Activated CD8-positive, alpha-beta T cell treated with anti-CD3 and anti-CD28 coated beads for 36 hours (primary cell): ENCODE measurements at places on chromosomes 1 and 21.
A peak's percentile ranks its signal among the peaks of the same experiment; 100 is the strongest.

DNA sequence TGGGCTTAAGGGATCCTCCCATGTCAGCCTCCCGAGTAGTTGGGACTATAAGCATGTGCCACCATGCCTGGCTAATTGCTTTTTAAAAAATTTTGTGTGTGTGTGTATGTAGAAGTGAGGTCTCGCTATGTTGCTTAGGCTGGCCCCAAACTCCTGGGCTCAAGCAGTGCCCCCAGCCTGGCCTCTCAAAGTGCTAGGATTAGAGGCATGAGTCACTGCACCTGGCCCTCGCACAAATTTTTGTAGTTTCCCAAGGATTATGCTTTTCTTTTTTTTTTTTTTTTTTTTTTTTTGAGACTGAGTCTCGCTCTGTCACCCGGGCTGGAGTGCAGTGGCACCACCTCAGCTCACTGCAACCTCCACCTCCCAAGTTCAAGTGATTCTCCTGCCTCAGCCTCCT, 144.4 kb upstream of the HNRNPU start:
- no peak for DNase-seq
- H3K4me3 ChIP-seq: no peak overlapping the region
- H3K36me3 ChIP-seq: no peaks in the 10 kb centered on the region
- H3K27ac ChIP-seq: no peak overlapping the region

DNA sequence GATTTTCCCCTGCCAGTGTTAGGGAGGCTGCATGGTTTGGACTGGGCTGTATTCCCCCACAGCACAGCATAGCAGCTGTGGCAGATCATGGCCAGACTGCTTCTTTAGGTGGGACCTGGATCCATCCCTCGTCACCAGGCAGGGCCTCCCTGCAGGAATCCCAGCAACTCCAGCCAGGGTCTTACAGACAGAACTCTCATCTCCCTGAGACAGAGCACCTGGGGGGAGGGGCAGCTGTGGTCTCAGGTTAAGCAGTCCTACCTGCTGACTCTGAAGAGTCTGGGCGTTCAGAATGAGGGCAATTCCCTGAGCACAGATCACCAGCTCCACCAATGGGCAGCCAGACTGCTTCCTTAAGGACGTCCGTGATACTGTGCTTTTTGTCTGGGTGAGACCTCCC, 47.9 kb upstream of the C1orf115 start:
- no peak for DNase-seq
- no peaks in the 10 kb centered on the region for H3K4me1 ChIP-seq
- H3K27ac ChIP-seq: no peak overlapping the region
- no peaks in the 10 kb centered on the region for H3K36me3 ChIP-seq
- H3K27me3 ChIP-seq: no peaks in the 10 kb centered on the region
- H3K4me3 ChIP-seq: no peak overlapping the region

- peaks cover 18% of the 10 kb centered on the region for H3K36me3 ChIP-seq
- H3K4me1 ChIP-seq: peaks cover 62% of the 10 kb centered on the region
- peak overlapping the region; percentile 76 for H3K4me3 ChIP-seq
- no peaks in the 10 kb centered on the region for H3K27me3 ChIP-seq
- no peak for DNase-seq
Measured at GRCh38 chr1:225880636-225881035, 1.5 kb downstream of the TMEM63A start.

- H3K36me3 ChIP-seq: no peaks in the 10 kb centered on the region
- no peak overlapping the region for H3K4me3 ChIP-seq
- H3K4me1 ChIP-seq: no peaks in the 10 kb centered on the region
Measured at GRCh38 chr1:3018576-3018975, 2.7 kb upstream of the ACTRT2 start.

GRCh38 chr1:76302711-76303339, 228.3 kb downstream of the ST6GALNAC3 start:
- no peaks in the 10 kb centered on the region for H3K36me3 ChIP-seq
- DNase-seq: no peak
- no peak overlapping the region for H3K27ac ChIP-seq

- H3K27ac ChIP-seq: peak overlapping the region; percentile 94
- peak overlapping the region; percentile 98 for H3K4me3 ChIP-seq
- DNase-seq: peak; percentile 89
- peaks cover 67% of the 10 kb centered on the region for H3K4me1 ChIP-seq
Measured at GRCh38 chr1:155976062-155976912, 2.1 kb downstream of the ARHGEF2 start.

DNA sequence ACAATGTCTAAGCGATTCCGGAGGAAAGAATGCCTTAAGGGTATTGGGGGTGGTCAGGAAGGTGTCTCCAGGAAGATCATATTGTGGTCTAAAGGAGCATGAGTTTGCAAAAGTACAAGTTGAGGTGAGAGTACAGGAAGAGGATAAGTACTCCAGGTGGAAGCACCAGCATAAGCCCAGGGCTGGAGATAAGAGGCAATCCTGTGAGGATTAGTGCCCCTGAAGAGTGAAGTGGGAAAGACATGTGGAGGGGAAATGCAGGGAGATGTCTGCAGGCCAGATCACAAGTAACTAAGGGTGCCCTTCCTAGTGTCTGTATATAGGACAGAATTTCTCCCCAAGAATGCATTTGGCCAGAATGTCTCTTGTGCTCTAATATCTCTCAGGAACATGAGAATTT, 188.3 kb upstream of the DPT start:
- peaks cover 2% of the 10 kb centered on the region for H3K27me3 ChIP-seq
- H3K4me3 ChIP-seq: no peak overlapping the region
- H3K4me1 ChIP-seq: no peaks in the 10 kb centered on the region
- no peaks in the 10 kb centered on the region for H3K36me3 ChIP-seq
- no peak overlapping the region for H3K27ac ChIP-seq
- no peak for DNase-seq

DNA sequence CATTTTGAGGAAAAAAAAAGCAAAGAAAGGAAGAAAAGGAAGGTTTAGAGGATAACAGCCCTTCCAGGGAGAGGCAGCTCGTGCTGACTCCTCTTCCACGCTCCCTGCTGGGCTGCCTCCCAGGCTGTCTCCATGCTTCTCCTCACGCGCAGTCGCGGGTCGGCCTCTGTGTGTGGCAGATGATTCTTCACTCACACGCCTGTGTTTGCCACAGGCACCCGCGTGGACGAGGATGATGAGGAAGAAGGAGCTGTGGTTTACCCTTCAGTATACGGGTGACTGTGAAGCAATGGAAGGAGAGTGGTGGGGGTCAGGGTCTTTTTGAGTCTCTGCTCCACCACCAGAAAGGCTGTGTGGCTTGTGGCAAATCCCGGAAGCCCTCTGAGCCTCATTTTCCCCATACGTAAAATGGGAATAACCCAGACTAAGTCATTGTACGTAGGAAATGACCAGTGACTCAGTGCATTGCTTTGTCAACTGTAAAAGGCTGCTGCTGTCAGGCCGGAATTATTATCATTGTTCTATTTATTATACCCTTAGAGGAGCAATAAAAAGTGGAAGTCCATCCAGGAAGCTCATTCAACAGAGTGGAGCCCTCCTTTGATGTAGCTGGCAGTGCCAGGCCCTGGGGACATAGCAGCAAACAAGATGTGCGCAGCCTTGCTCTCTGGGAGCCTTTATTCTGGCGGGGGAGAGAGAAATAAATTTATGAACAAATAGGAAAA, 11.9 kb upstream of the SH2D2A start:
- H3K4me3 ChIP-seq: no peak overlapping the region
- H3K27me3 ChIP-seq: peaks cover 8% of the 10 kb centered on the region
- no peak overlapping the region for H3K27ac ChIP-seq

DNA sequence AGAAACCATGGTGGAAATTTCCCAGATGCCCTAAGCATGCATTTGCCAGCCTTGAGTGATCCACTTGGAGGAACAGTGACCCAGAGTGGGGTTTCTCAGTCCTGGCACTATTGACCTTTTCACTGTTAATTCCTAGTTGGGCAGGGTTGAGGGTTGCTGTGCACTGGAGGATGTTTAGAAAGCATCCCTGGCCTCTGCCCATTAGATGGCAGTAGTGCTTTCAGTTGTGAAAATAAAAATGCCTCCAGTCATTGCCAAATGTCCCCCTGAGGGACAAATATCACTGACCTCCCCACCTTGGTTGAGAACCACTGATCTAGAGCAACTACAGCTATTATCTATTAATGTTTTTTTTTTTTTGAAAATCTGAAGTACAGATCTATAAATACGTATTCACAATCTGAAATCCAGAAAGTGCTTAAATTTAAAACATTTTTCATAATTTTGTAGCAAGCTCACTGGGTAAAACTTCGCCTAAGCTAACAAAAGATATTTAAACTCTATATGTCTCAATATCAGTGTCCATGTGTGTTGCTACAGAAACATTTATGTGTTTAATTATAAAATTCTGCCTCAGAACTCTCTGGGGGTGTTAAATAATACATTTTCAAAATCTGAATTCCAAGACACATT, 27.3 kb downstream of the F3 start:
- peaks cover 11% of the 10 kb centered on the region for H3K36me3 ChIP-seq
- peak; percentile 24 for DNase-seq
- H3K27ac ChIP-seq: no peak overlapping the region
- no peaks in the 10 kb centered on the region for H3K4me1 ChIP-seq
- H3K4me3 ChIP-seq: no peak overlapping the region
- no peaks in the 10 kb centered on the region for H3K27me3 ChIP-seq

DNA sequence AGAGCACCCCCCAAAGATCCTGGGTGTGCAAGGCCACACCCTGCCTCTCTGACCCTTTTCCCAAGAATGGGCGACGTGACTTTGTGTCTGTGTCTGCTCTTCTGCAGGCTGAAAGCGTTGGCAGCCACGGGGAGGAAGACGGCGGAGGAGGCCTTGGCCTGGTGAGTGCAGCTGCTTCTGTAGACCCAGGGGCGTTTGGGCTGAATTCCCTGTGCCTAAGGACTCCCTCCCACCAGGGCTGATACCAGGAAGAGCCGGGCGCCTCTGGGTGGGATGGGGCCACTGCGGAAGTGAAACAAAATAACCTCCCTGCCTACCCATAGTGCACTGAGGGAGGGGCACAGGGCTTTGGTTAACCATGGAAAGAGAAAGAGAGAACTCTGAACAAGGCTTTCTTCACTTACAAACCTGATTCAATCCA, 2.5 kb downstream of the UBASH3A start:
- H3K27ac ChIP-seq: peak overlapping the region; percentile 93
- H3K4me3 ChIP-seq: peak overlapping the region; percentile 96
- no peaks in the 10 kb centered on the region for H3K27me3 ChIP-seq

- no peak for DNase-seq
- H3K4me3 ChIP-seq: no peak overlapping the region
- H3K4me1 ChIP-seq: no peaks in the 10 kb centered on the region
- H3K27ac ChIP-seq: no peak overlapping the region
Measured at GRCh38 chr1:33501309-33501708, 28.9 kb downstream of the ZSCAN20 start.

- no peaks in the 10 kb centered on the region for H3K27me3 ChIP-seq
- H3K4me1 ChIP-seq: peaks cover 54% of the 10 kb centered on the region
- H3K36me3 ChIP-seq: peaks cover 54% of the 10 kb centered on the region
- no peak for DNase-seq
- H3K27ac ChIP-seq: peak overlapping the region; percentile 41
Measured at GRCh38 chr1:32182060-32182459, 2.6 kb downstream of the TXLNA start.

- no peak overlapping the region for H3K4me3 ChIP-seq
- peaks cover 4% of the 10 kb centered on the region for H3K36me3 ChIP-seq
- no peak for DNase-seq
- H3K4me1 ChIP-seq: peaks cover 41% of the 10 kb centered on the region
Measured at GRCh38 chr1:41844255-41844654, 74.5 kb downstream of the HIVEP3 start.

GRCh38 chr1:169487561-169487960, 1.8 kb upstream of the SLC19A2 start:
- H3K4me1 ChIP-seq: peaks cover 55% of the 10 kb centered on the region
- H3K27me3 ChIP-seq: no peaks in the 10 kb centered on the region
- H3K4me3 ChIP-seq: no peak overlapping the region
- H3K36me3 ChIP-seq: peaks cover 5% of the 10 kb centered on the region
- H3K27ac ChIP-seq: peak overlapping the region; percentile 14
- DNase-seq: no peak

DNA sequence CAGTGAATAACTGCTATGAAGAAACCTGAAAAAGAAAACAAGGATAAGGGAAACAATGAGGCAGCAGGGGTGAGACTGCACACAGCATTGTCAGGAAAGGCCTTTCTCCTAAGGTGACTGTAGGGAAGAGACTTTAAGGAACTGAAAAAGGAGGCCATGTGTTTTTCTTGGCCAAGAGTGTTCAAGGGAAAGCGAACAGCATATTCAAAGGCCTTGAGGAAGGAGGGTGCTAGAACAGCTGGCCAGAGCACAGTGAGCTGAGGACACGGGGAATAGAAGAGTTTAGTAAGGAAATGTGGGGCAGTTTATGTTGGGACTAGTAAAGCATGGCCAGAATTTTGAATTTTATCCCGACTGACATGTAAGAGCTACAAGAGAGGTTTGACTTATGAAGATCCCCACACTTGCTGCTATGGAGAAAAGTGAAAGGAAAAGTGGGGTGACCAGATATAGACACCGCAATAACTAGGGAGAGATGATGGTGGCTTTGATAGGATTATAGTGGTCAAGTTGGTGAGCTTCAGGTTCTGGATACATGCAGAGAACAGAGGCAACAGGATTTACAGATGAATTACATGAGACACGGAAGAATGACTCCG, 1.4 kb downstream of the RWDD2B start:
- peaks cover 35% of the 10 kb centered on the region for H3K4me1 ChIP-seq
- peak overlapping the region; percentile 85 for H3K27ac ChIP-seq
- H3K4me3 ChIP-seq: peak overlapping the region; percentile 83
- peaks cover 19% of the 10 kb centered on the region for H3K36me3 ChIP-seq
- no peaks in the 10 kb centered on the region for H3K27me3 ChIP-seq

DNA sequence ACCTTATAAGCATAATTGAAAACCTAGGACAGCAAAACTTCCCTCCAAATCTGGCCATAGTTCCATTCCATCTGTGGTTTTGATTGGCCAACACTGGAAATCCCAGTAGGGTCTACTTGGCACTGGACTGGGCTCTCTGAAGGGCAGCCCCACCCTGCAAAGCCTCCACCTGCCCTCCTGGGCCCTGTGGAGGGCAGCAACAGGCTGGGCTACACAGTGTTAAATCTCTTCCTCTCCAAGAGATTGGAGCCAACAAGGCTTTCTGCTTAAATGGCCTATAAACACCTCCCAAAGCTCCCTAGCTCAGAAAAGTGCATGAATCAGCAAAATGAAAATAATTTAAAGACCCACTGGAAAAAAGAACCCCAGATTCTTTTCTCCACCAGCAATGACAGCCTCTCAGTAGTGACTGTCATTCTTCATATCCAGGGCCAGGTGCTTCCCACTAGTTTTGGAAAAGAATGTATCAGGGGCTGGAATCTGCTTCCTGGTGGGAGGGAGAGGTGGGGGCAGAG, 58.5 kb downstream of the BEND5 start:
- peaks cover 5% of the 10 kb centered on the region for H3K4me1 ChIP-seq
- H3K27me3 ChIP-seq: no peaks in the 10 kb centered on the region
- no peaks in the 10 kb centered on the region for H3K36me3 ChIP-seq
- no peak overlapping the region for H3K4me3 ChIP-seq
- DNase-seq: no peak
- H3K27ac ChIP-seq: no peak overlapping the region

- H3K4me3 ChIP-seq: no peak overlapping the region
- no peak for DNase-seq
- no peaks in the 10 kb centered on the region for H3K27me3 ChIP-seq
- peaks cover 4% of the 10 kb centered on the region for H3K36me3 ChIP-seq
- no peak overlapping the region for H3K27ac ChIP-seq
- peaks cover 20% of the 10 kb centered on the region for H3K4me1 ChIP-seq
Measured at GRCh38 chr1:28447679-28448078, 58.2 kb upstream of the RCC1 start.

- H3K4me1 ChIP-seq: peaks cover 39% of the 10 kb centered on the region
- peak overlapping the region; percentile 38 for H3K4me3 ChIP-seq
- DNase-seq: no peak
- H3K27ac ChIP-seq: peak overlapping the region; percentile 40
- H3K36me3 ChIP-seq: peaks cover 13% of the 10 kb centered on the region
- no peaks in the 10 kb centered on the region for H3K27me3 ChIP-seq
Measured at GRCh38 chr1:228105996-228106799, 2.9 kb downstream of the MRPL55 start.
